CD4-positive, alpha-beta T cell (primary cell): ENCODE measurements at places on chromosomes 3 and 15.

DNA sequence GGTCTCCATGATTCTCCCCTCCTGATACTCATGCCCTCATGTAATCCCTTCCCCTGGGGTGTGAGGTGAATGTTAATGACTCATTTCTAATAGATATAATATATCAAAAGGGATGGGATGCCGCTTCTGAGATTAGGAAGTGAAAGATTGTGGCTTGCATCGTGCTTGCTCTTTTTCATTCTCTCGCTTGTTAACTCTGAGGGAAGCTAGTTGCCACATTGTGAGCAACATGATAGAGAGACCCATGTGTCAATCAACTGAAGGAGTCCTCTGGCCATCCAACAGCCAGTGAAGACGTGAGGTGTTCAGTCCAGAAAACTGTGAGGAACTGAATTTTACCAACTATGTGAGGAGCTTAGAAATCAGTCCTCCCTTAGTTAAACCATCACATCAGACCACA is 28.9 kb upstream of the DRD3 start:
- DNase-seq = no peak

GRCh38 chr3:29644261-29644660 is 363.4 kb downstream of the RBMS3 start:
- DNase-seq = no peak

DNA sequence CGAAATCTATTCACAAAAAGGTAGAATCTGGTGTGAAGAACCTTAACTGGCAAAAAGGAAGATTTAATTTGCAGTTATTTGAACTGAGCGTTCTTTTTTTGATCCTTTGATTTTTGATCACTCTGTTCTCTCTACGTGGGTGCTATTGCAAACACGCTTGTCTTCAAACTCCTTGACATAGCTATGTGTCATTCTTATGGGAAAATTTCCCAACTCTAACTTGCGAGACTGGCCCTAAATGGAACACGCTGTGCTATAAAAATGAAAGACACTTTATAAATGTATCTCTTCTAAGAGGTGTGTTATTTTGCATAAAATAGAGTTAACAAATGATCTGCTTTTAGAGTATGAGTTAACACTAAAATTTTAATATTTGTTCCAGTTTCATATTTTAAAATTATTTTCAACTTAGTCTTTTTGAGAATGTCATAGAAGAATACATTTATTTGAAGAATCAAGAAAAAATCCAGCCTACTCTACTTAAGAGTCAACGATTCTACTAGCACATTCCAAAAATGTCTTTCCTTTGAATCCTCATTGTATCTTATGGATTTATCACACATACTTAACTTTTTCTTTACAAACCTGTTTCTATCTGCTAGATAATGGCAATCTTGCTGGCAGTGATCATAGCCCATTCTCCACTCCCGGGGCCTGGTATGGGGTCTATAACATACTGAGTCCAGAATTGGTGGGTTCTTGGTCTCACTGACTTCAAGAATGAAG is 610.0 kb upstream of the TBL1XR1 start:
- no peak for DNase-seq

GRCh38 chr15:96767703-96768434 is 437.4 kb downstream of the NR2F2 start:
- no peak for DNase-seq

DNA sequence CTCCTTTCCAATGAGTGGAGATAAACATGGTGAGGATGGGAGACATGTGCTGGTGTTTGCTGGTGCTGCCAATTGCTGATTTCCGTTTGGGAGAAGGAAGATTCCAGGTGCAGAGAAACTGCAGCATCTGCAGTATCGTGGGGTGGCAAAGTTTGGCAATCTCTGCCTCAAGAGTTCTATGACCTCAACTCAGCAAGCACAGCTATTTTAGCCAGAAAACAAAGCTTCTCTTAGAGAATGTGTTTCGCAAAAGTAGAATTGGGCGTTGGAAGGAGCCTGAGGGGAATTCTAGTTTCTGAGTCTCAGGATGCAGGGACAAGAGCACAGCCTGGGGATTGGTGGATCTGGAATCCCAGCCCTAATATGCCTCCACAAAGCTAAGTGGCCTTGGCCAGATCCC is 18.2 kb upstream of the SHC4 start:
- DNase-seq = no peak

DNA sequence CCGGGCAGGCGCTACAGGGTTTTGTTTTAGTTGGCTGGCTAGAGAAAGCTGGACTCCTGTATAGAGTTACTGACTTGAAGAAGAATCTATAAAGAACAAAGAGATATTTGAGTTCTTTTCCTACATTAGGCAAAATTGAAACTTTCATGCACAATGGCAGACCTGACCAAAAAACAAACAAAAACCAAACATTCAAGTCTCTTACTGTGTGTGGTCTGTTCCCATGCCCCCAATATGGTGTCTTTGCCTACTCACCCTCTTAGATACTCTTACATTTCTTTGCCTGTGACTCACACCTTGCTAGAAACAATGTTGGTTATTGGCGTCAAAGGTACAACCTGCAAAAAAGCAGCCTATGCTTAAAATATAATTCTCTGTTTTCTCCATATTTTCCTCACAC is 109.5 kb upstream of the TMC3 start:
- no peak for DNase-seq

DNA sequence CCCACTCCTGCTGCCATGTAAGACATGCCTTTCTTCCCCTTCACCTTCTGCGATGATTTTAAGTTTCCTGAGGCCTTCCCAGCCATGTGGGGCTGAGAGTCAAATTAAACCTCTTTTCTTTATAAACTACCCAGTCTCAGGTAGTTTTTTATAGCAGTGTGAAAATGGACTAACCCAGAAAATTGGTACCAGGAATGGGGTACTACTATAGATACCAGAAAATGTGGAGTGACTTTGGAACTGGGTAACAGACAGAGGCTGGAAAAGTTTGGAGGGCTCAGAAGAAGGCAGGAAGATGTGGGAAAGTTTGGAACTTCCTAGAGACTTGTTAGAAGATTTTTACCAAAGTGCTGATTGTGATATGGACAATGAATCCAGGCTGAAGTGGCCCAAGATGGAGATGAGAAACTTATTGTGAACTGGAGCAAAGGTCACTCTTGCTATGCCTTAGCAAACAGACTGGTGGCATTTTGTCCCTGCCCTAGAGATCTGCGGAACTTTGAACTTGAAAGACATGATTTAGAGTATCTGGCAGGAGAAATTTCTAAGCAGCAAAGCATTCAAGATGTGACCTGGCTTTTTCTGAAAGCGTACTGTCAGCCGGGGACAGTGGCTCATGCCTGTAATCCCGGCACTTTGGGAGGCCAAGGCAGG is 52.7 kb downstream of the TMCC1 start:
- no peak for DNase-seq

DNA sequence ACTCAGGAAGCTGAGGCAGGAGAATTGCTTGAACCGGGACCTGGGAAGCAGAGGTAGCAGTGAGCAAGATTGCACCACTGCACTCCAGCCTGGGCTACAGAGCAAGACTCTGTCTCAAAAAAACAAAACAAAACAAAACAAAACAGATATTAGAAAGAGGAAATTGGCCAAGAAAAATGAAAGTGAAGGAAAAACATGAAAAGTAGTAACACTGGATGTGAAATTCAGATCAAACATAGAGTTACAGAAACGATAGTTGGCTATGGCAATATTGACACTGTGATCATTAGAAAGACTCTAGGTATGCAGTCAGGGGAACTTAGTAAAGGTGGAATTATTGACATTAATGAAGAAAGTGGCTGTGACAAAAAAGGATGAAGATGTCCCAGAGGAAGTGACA is 13.2 kb upstream of the TIPARP start:
- DNase-seq = no peak

DNA sequence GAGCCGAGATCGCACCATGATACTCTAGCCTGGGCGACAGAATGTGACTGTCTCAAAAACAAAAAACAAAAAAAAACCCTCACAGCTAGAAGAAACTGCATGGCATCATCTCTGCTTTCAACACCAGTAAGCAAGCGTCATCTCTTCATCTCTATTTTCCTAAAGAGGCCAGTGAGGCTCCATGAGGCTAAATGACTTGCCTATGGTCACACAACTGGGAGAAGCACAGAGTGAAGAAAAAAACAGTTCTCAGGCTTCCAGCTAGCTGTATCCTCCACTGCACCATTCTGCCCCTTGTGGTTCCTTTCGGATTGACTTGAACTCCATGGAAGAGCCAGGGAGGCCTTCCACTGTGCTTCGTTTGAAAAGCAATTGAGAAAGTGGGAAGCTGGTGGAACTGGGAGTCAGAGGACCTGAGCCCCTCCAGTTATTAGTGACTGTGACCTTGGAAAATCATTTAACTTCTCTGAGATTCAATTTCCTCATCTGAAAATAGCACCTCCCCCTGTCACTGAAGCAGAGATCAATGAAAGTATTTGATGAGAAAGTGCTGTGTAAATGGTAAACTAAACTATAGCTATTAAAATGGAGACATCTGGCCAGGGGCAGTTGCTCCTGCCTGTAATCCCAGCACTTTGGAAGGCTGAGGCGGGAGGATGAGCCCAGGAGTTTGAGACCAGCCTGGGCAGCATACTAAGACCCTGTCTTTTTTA is 32.1 kb upstream of the DENND4A start:
- no peak for DNase-seq

- no peak for DNase-seq
Measured at GRCh38 chr3:7696320-7696719, 805.3 kb upstream of the LMCD1 start.

GRCh38 chr15:38554354-38554753 is 10.3 kb downstream of the RASGRP1 start:
- DNase-seq = no peak

DNA sequence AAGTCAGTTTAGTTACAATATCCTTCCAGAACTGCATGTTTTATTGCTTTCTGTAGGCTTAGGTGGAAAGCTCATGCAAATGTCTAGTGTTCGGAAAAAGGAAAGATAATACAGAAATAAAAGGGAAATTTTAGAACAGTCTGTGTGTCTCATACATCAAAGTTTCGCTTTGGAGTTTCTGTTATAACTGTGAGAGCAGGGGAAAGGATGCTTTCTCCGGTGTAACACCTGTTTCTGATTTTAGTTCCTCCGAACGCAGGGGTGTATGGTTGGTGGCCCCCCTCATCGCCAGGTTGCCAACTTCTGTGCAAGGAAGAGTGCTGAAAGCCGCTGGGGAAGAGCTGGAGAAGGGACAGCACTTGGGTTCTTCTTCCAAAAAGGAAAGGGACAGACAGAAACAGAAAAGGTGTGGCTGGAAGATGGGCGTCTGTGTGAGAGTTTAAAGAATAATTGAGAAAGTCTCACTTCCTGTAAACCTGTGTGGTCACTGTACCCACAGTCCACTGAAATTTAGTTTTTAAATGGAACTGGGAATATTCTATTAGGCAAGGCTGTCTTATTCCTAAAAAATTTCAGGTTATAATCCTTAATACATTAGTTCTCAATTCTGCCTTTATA is 6.7 kb downstream of the P2RY12 start:
- no peak for DNase-seq

DNA sequence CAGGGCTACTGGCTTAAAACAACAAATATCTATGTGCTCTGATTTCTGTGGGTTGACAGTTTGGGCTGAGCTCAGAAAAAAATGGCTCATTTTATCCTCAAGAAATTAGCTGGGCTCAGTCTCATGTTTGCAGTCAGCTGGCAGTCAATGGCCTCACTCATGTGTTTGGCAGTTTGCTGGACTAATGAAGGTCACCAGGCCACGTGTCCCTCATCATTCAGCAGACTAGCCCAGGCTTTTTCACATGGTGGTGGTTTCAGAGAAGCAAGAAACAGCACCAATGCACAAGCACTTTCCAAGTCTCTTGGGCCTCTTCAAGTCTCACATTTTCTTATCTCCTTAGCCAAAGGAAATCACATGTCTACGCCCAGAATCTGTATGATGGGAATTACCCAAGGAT is 478.3 kb upstream of the PPP2R3A start:
- DNase-seq = no peak

GRCh38 chr3:134694466-134694865 is 43.6 kb upstream of the KY start:
- no peak for DNase-seq

DNA sequence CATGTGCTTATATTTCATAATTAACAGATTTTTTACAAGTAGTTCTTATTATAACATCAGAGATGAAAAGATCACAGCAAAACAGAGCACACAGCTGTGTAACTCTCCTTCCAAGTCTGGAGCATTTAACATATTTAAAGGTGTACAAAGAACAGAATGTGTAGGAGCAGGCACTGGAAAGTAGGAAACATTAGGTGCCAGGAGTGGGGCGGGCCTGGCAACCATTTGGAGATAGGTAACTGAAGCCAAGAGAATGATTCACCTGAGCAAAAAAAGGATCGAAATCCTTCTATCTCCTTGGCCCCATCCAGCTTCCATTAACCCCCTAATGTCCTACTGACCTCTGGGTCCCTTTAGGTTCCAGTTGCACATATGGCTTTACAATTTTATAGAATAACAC is 2.3 kb upstream of the MYH15 start:
- no peak for DNase-seq

DNA sequence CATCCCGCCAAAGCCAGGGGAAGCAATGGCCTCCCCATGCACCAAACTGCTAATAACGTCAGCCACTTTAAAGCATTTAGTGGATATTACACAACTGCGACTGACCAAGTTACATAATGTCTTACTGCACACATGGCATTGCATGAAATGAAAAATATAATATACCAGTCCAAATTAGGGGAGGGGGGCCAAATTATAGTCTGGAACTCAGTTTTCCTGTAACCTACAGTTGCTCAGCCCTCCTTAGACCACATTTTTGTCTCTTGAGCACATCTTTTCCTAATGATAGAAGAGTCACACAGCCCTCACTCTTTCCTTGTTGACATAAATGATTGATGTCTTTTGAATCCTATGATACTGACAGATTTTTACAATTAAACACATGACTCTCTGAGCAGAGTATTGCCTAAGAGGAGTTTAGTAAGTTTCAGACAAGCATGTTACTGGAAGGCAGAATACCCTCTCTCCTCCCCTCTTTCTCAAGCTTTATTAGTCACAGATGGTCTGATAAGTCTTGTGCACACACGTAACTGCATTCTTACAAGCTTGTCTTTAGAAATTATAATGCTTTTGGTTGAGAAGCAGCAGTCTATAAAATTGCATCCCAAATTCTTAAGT is 1.1 kb upstream of the PLD1 start:
- DNase-seq = no peak
